ENCODE measurements at places on chromosomes 11 and 22.
A peak's percentile ranks its signal among the peaks of the same experiment; 100 is the strongest.

DNA sequence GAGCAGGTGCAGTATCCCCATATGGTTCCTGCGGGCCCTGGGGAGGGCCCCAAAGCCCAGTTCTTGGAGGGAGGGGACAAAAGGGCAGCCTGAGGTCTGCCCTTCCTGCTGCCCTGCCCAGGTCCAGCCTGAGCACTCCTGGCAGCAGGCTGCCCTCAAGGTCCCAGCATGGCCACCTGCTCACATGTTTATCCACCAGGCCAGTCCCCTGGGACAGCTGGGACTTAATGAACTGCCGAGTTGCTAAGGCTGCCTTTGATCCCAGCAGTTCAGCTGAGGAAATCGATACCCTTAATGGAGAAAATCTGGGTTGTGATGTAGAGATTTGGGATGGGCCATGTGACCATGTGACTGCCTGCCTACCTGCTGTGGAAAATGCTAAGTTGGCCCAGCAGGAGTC, 146.2 kb downstream of the TRIM29 start:
- DNase-seq, result no peak

DNA sequence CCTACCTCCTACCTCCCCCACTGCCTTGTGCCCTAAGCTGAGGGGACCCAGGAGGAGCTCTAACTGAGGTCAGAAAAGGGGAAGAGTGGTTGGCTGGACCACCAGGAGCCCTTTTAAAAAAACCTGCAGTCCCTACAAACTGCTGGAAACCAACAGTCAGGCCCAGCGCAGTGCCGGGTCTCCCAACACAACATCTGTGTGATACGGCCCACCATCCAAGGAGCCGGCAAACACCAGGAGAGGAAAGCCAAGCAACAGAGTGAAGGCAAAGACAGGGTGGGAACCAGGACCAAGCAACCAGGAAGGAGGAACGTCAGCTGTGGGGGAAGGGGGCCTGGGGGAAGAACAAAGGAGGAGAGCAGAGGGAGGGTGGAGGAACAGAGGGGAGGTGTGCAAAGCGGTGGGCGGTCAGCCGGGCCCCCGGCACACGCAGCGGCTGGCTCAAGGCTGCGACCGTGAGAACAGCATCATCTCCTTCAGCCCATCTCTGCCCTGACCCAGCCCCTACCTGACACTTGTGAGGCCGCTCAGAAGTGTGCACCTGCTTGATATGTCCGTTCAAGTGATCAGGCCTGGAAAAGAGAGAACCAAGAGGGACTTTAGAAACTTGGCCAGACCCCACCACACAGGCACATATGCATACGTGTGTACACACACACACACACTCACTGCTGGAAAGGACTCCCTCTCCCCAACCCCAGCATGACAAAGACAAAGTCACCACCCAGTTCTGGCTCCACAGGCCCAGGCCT, 3.6 kb downstream of the PATZ1 start:
- DNase-seq, result no peak

GRCh38 chr11:115515647-115516395, 11.6 kb upstream of the CADM1 start:
- DNase-seq, result no peak

GRCh38 chr22:41367039-41367679, 14.6 kb upstream of the TEF start:
- peak; percentile 94 for DNase-seq

DNA sequence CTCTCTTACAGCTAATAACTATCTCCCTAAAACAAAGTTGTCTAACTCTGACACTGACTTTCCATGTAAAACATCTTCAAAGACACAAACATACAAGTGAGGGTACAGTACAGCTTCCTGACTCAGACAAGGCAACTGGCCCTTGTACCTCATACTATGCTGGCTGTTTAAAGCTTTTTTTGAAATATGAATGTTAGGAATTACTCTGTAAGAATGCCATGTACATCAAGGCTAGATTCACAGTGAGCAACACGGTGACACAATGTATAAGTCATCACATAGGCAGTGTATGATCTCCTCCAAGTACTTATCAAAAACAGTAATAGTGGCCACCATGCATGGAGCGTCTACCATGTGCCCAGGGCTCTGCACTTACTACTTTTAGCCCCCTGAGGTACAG, 28.6 kb downstream of the ALG8 start:
- DNase-seq, result no peak

GRCh38 chr11:69444381-69445130, 36.9 kb upstream of the LINC01488 start:
- DNase-seq, result no peak

DNA sequence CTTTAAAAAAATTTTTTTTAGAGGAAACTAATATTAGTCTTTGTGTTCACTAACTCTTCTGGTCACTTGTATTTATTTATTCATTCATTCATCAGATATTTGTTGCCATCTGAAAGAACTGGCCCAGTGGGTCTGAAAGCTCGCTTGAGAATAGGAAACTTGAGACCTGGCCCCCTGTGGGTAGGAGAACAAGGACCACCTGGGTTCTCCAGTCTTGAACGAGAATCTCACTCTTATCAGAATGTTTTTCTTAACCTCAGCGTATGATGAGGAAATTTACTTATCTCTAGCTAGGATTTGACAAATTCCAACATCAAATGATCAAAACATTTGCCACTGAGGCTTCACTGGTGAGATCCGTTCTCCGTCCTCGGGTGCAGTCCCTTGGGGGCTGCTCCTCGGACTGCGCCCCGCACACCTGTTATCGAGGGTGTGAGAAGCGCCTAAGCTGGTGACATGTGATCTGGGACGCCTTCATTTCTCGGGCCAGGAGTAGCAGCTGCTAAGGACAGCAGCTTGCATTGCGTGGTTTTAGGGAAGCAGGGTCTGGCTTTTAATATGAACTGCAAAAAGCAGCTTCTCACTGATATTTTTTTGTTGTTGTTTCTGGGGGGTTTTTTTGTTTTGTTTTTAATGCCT, 6.3 kb downstream of the C22orf31 start:
- no peak for DNase-seq

DNA sequence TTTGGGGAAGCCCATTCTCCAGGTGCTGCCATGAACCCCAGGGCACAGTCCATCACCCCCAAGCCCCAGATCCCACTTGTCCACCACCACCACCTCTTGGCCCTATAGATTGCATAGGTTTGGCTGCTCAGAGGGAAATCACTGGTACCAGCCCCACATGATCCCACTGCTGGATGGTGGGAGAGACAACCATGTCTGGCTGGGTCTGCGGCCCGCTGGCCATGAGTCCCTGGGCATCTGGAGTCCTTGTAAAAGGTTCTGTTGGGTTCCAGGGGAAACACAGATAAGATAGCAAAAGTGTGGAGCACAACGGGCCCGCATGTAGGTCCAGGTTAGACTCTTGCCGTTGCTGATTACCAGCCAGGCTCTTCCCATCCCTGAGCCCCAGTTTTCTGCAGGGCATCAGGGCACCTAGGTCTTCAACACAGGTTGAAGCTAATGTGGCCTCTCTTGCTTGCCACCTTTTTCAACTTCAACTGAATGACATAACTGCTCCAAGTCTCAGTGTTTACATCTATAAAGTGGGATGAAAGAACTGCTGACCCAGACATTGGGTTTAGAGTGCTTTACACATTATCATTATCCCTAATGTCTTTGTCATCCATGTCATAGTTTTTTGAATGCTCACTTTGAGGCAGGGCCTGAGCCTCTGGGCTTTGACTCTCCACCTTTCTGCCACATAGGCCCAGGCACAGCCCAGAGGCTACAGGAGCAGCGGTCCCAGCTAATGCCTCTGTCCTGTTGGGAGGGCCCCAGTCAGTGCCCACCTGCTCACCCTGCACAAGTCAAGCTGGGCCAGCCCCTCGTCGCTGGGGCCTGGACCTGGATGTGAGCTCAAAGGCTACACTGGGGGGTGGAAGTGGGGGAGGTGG, 1.0 kb upstream of the TANGO2 start:
- no peak for DNase-seq

DNA sequence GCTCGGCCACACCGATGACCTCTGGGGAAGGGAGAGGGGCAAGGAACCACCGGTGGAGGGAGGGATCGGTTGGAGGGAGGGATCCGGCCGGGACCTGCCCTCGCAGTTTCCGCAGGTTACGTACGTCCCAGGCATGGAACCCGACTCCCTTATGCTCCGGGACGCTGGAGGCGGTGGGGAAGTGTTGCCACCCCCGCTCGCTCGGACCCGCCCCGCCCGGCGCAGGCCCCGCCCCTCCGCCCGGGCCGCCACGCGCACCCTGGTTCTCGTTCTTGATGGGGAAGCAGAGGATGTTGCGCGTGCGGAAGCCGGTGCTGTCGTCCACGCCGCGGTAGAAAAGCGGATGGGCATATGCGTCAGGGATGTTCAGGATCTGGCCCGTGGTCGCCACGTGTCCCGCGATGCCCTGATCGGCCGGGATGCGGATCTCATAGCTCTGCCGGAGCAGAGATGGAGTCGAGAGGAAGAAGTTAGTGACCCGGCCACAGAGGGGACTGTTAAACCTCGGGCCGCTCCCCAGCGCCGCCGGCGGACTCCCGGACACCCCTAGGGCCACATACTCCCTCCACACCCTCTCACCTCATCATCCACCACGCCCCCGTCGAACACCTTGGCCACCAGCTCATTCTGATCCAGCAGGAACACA, 89.8 kb downstream of the PDE2A start:
- DNase-seq, result peak; percentile 23

DNA sequence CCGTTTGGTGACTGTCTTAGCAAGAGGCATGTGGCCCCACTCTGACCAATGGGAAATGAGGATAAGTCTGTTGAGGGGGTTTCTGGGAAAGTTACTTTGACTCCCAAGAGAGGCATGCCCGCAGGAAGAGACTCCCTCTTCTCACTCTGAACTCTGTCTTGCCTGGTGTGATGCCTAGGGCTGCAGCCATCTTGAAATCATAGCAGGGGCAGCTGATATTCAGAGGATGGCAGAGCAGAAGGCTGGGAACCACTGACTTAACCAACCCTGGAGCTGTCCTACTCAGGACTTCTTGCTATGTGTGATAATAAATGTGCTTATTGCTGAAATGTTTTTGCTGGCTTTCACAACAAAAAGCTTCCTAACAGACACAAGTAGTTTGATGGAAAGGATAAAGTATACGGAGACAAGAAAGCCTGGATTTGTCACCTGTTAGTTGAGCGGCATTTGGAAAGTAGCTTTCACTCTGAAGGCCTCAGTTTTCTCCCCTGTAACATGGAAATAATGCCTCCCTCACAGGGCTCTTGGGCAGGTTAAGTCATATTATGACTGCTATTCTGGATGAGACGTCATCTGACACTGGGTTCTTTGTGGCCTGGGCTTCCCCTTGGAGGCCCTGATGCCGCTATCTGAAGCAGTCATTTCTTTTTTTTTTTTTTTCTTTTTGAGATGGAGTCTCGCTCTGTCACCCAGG, 128.5 kb downstream of the CEP164 start:
- DNase-seq, result no peak

DNA sequence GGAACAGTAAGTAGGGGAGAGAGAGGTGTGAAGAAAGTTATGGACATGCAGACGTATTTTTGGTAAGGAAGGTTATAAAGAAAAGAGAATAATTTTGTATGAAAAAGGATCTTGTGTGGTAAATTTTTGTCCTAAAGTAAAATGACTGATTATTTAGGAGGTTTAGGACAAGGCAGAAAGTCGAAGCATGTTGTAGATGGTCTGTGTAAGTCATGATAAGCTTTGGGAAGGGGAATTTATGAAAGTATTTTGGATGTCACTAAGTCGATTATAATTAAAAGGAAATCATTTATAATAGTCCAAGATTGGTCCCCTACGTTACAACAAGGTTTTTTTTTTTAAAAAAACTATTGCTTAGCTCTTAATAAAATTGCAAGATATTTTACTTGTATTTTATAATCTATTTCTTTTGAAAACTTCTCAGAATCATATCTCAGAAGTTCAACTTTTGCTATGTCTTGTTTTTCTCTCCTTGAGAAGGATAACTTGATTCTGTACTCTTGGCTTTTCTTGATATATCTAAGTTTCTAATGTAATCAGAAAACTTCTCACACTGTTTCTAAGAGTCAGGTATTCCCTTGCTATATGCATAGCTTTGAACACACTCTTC, 10.9 kb upstream of the CABP2 start:
- no peak for DNase-seq

- no peak for DNase-seq
Measured at GRCh38 chr11:45933131-45933831, 10.8 kb downstream of the LARGE2 start.

DNA sequence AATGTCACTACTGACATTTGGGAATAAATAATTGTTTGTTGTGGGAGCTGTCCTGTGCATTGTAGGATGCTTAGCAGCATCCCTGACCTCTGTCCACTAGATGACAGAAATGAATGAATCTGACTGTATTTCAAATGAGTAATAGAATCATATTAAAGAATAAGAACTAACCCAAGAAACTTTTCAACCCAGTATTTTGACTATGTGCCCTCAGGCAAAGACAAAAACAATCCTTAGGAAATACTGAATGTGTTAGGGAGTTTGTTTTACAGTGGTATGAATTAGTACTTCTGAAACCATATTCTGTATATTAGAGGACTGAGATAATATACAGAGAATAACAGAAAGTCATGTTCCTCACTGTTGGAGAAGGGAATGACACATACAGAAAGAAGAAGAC, 320.9 kb upstream of the PITPNB start:
- no peak for DNase-seq

GRCh38 chr22:31905356-31905755, 39.0 kb upstream of the YWHAH start:
- DNase-seq, result no peak

DNA sequence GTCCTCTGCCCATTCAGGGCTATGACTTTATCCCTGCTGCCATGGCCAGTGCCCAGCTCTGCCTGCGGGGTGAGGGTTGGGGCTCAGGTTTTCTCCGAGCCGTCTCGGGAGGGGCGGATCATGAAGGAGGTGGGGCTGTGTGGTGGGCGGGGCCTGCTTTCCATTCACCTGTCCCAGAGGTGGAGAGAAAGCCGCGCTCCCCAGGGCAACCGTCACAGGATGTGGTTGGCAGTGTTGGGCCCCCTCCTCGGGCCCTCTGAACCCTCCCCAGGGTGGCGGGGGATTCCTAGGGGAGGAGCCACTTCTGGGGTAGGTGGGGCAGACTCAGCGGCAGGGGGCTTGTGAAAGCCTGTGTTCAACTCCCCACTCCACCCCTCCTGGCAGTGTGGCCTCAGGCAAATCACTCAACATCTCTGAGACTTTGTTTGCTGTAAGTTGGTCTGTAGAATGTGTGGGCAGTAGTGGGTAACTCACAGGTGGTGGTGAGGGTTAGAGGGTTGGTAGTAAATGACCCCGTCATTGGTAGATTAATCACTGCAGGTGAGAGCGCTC, 50.3 kb downstream of the CD6 start:
- no peak for DNase-seq

GRCh38 chr11:19237813-19238212, 2.9 kb downstream of the E2F8 start:
- no peak for DNase-seq

DNA sequence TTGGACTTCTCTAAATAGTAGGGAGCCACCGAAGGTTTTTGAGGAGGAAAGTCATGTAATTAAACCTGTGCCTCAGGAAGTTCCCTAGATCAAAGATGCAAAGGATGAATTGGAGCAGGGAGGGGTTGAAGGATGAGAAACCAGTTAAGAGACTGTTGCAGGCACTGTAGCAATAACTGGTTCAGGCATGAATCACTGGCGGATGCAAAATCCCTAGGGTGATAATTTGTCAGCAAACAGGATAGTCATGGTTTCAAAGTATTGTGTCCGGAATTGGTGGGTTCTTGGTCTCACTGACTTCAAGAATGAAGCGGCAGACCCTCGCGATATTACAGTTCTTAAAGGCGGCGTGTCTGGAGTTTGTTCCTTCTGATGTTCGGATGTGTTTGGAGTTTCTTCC, 19.9 kb downstream of the TRIOBP start:
- no peak for DNase-seq
